ENCODE measurements at places on chromosomes 5 and 9.

GRCh38 chr9:23945897-23946296 is 119.9 kb upstream of the ELAVL2 start:
- DNase-seq, result no peak

- DNase-seq, result no peak
Measured at GRCh38 chr5:154612666-154613065, 134.6 kb upstream of the HAND1 start.

GRCh38 chr5:131328536-131329285 is 64.9 kb downstream of the CDC42SE2 start:
- DNase-seq, result no peak

DNA sequence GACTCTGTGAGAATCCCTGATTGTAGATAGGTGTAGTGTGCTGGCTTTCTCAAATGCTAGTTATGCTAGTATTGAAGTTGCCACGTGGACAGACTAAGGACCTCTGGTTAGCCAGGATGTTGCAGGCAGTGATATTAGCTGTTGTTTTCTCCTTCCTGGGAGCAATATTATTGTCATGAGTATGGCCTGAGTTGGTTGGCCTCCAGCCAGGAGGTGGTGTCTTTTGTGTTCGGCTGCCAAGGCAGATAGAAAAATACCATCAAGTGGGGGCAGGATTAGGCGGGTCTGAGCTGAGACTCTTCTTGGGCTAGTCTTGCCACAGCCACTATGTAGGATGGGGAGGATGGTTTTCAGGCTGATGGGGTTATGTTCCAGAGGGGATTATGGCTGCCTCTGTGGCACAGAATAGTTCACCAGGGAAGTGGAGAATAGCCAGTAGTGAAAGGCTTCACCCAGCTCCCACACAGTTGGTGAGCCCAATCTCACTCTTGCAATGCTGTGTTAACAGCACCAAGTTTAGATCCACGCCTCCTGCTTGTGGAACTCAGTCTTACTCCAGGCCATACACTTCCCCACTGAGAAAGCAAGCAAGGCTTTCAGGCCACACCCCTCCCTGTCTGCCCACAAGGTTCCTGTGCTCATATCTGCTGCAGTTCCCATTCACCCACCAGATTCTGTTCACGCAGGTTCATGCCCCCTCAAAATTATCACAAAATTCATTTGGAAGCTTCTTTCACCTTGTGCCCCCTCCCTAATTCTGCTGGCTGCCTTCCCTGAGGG is 31.2 kb downstream of the GHR start:
- DNase-seq, result no peak

GRCh38 chr9:21605489-21605931 is 123.4 kb upstream of the IFNE start:
- DNase-seq, result no peak

DNA sequence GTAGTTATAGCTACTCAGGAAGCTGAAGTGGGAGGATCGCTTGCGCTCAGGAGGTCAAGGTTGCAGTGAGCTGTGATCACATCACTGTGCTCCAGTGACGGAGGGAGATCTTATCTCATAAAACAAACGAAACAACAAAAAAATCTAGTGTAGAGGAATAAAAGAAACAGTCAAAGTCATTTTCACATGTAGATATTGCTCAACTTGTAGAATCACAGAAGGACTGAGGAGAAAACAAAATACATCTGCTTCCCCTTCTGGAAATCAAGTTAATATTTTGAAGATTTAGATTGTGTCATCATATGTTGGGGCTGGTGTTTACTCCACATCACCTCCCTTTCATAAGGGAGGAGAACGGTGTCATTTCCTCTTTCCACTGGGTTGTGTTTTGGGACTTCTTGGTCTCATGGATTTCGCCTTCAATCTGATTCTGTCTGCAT is 8.2 kb upstream of the SLC46A2 start:
- no peak for DNase-seq

DNA sequence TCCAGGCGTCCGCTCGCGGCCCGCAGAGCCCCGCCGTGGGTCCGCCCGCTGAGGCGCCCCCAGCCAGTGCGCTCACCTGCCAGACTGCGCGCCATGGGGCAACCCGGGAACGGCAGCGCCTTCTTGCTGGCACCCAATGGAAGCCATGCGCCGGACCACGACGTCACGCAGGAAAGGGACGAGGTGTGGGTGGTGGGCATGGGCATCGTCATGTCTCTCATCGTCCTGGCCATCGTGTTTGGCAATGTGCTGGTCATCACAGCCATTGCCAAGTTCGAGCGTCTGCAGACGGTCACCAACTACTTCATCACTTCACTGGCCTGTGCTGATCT is 294 bp downstream of the ADRB2 start:
- no peak for DNase-seq

DNA sequence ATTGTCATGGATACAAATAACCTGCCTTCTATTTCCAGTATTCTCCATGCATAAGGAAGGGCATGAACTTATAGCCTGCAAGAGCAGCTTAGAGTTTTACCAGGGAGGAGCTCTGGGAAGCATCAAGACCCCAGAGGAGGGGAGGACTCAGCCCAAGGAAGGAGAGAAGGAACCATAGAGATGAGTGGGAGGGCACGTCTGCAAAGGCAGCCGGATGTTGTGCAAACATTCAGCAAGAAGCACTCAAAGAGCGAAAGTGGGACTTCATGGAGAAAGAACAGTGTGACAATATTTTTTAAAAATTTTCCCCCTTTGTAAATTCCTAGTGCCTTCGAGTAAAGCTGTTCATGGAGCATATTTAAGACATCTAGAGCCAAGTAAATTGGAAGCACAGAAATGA is 270.1 kb upstream of the PTGER4 start:
- no peak for DNase-seq

- DNase-seq, result no peak
Measured at GRCh38 chr9:133976191-133976861, 15.8 kb downstream of the VAV2 start.

DNA sequence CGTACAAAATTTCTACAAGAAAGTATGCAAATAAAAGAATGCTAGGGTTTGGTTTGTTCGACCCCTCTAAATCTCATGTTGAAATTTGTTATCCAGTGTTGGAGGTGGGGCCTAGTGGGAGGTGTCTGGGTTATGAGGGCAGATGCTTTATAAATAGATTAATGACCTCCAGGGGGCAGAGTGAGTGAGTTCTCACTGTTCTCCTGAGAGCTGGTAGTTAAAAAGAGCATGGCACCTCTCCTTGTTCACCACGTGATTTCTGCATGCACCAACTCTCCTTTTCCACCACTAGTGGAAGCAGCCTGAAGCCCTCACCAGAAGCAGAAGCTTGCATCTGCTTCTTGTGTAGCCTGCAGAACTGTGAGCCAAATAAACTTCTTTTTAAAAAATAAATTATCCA is 50.4 kb upstream of the FAM170A start:
- no peak for DNase-seq

DNA sequence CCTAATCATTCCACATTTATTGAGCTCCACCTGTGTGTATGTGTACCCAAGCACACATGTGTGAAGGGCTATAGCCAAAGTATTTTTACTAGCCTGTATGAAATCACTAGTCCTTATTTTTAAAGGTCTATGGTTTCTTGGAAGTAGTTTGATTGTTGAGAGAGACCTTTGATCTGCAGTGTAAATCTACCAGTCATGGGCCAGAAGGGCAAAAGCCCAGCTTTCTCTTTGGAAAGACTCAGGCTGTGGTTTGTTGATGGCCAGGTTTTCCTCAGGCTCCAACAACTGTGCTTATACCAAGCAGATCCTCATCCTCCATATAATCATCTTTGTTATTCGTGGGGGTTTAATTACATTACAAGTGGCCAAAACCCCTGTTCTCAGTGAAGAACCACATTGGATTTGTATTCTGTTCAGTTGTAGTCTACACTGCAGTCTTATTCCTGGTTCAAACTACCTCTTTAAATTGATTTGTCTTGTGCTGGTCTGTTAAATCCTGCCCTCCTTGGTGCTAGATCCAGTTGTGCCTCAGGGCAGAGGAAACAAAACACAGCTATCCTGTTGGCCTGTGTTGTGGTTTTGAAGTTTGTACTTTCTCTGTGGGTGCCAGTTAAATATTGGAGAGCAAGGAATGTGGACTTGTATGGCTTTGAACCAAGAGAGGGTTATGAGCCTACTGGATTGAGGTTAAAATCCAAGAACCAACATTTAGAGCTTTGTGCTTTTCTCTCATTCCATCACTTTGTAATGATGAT is 13.3 kb downstream of the CDC26 start:
- DNase-seq, result no peak

DNA sequence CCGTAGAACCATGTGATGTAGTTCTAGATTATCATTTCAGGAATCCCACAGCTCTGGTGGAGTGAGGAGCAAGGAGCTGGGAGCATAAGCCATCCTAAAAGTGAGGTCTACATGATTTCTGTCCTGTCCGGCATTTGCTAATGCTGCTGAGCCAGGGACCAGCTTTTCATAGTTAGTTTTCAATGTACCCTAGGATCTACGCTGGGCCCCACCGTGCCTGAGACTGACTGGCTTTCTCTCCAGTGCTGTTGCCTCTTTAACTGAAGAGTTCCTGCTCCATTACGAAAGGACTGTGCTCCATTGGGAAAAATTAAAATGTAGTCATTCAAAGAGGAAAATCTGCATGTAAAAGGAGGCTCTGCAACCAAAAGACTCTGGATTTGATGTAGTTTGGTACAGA is 634.8 kb downstream of the DMRTA1 start:
- no peak for DNase-seq

DNA sequence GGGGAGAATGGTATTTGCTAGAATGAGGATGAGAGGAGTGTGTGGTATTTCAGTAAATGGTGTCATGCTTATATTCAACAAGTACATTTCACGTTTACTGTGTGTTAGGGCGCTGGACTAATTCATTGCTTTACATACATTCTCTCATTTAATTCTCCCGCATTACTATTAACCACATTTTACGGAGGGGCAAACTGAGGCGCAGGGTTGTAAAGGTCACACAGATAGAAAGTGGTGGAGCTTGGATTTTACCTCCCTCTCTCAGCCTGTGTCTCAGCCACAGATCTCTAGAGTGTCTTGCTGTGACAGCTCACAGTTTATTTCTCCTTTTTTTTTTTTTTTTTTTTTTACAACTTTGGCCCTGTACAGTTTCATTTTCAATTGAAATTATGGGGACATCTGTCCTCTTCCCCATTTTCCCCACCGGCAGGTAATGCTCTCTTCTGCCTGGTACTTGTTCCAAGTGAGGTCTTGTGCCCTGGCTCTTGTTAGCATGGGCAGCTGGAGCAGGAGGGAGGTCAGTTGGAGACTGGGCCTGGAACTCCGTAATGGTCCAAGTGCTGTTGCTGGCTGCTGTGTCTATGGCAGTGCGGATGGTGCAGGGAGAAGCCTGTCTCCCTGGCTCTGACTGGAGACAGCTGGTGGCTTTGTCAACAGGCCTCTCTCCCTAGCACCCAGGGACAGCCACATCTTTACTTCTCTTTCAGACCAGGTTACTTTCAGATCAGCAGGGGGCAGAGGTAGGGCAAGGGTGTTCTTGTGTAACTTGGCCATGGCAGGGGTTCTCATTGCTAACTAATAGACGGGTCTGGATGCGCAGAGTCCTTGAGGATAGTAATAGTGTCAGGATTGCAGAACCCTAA is 20.5 kb upstream of the NDST1 start:
- DNase-seq, result peak; percentile 64

GRCh38 chr5:23461576-23461975 is 45.8 kb upstream of the PRDM9 start:
- no peak for DNase-seq

DNA sequence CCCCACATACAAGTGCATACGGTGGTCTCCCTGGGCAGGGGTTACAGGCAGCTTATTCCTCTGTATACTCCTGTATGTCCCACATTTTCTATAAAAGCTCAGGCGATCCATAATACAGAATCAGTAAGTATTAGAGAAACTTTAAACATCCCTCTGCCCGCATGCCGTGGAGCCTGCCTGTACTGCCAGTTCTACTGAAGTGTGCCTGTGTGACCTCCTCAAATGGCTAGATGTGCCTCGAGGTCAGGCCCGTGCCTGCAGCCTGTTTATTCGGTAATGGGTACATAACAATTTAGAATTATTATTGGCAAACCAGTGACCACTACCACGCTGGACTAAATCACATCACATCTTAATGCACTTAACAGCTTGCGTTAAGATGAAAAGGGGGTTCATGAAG is 190.8 kb downstream of the FANCC start:
- DNase-seq, result no peak

- no peak for DNase-seq
Measured at GRCh38 chr5:113971454-113971853, 390.4 kb upstream of the KCNN2 start.

DNA sequence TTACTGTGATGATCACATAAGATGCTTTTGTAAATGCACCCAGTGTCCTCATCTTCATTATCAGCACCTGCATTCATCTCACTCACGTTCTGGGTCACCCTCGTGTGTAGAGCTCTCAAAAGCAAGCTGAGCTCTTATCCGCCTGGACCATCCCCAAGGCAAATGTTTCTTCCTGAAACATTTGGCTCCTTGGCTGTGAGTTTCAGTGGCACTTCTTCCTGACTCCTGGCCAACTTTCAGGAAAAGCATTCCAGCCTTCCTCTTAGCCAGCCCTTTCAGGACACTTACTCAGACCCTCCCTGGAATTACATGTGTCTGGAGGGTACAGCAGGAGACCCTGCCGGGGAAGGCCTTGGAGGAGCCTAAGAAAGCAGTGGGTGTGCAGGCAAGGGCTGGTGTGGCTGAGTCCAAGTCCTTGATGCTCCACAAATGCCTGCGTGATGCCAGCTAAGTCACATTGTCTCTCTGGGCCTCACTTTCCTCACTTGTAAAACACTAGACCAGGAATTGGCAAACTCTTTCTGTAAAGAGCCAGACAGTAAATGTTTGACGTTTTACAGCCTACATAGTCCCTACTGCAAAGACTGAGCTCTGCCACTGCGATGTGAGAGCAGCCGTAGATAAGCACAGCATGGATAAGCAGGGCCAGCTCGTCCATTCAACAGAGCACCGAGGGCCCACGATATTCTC is 72.1 kb downstream of the PDE6A start:
- DNase-seq, result no peak

DNA sequence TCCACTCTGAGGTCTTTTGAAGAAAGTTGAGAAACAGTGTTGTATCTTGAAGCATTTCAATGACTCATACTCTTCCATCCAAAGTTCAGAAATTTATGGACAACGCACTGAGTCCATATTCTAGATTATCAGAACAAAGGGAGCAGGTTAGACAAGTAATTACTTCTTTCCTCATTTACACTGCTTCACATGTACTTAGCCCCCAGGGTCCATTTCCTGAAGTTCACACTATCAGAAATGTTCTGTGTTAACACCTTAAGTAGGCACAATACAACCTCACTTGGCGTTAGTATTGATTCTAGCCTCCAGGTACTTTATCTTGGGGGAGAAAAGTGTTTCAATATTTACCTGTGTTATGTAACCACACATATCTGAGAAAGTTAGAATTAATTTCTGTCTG is 487.9 kb upstream of the DMAC1 start:
- no peak for DNase-seq

GRCh38 chr5:54517174-54517511 is 416 bp upstream of the SNX18 start:
- DNase-seq, result no peak

GRCh38 chr9:98351370-98351769 is 95.9 kb upstream of the TBC1D2 start:
- DNase-seq, result no peak

DNA sequence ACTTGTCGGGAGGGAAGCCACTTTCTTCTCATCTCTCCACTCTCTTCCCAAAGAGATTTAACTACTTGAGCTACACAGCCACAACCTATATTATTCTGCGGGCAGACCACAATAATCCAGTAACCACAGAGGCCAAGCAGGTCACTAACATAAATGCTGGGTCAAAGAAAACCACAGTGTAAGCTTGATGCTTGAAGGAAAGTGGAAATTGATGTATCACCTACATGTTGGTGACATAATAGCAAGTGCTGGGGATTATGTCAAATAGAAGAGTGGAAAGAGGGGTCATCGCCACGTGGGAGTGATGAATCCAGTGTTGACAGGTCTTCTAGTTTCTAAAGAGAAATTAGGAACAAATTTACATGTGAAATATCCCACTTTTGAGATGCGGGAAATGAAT is 40.9 kb downstream of the RFK start:
- DNase-seq, result no peak
